ENCODE measurements at places on chromosomes 11 and 22.

DNA sequence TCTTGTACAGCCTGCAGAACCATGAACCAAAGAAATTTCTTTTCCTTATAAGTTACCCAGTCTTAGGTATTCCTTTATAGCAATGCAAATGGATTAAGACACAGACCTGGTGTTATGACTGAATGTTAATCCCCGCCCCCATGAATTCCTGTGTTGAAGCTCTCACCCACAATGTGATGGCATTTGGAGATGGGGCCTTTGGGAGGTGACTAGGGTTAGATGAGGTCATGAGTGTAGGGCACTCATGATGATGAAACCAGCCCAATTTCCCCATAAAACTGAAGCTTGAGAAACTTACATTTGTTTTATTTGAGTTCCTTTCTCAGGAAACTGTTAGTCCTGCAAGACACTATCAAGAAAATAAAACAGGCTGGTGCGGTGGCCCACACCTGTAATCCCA is 115.8 kb upstream of the THY1 start:
- DNase-seq: no peak

DNA sequence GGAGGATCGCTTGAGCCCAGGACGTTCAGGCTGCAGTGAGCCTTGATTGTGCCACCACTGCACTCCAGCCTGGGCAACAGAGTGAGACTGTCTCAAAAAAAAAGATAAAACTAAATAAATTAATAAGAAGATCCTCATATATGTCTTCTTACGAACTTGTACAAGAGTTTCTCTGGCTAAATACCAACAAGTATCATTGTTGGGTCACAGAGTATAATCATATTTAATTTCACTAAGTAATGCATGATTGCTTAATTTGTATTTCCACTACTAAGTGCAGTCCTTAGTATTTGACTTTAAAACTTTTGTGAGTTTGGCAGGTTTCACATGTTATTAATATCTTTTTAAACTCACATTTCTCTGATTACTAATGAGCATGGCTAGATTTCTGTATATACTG is 60.9 kb downstream of the PACS1 start:
- DNase-seq: no peak

DNA sequence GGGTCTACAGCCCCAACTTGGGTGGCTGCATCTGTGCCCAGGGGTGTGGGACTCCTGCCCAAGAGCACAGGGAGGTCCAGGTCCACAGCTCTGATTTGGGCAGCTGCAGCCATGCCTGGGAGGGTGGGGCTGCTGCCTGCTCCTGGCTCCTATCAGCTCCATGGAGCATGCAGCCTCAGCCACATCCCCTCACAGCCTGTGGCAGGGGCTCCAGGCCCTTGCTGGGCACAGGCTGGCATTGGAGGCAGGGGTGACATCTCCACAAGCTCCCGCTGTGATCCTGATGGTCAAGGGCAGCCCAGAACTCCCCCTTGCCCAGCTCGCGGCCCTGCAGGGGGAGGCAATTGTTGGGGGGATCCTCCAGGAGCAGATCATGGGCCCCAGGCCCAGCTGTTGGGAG is 6.3 kb upstream of the OR56A4 start:
- no peak for DNase-seq

GRCh38 chr11:92362989-92363388 is 138.4 kb downstream of the FAT3 start:
- DNase-seq: no peak

GRCh38 chr22:19577422-19577966 is 53.3 kb upstream of the CLDN5 start:
- DNase-seq: no peak

DNA sequence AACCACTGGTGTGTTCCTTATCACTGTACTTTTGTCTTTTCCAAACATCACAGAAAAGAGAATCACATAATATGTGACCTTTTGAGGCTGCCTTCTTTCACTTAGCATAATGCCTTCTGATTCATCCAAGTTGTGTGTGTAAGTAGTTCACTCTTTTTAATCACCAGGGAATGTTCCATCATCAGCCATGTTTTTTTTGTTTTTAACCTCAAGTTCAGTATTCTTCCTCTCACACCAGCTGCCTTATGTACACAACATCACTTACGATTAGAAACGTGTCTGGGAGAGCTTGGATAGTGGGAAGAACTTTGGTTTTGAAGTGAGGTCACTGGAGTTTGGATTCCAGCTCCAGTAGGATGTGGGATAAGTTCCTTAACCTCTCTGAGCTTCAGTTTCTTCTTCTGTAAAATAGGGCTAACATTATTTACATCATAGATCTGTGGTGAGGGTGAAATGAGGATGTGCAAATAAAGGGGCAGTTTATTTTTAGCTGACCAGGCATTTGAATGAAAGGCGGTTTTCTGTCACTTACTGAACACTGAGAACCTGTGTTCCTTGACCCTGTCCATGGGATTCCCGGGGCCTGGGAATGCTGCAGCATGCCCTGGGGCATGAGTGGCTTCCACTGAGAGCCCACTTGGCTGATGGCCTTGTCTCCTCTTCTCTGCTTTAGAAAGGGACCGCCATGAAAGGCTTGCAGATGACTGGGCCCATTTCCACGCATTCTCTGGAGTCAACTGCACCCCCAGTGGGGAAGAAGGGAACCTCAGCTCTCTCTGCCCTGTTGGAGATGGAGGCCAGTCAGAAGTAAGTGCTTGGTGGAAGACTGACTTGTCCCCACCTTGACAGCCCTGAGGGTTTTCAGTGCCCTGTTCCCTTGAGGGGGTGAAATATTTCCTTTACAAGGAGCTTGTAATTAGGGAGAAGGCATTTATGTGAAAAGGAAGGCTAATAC is 92.6 kb downstream of the DEPDC5 start:
- no peak for DNase-seq

- DNase-seq: no peak
Observed at GRCh38 chr11:85961930-85962363, 106.8 kb downstream of the CCDC83 start.

GRCh38 chr11:2386591-2386990 is 9.5 kb downstream of the CD81 start:
- DNase-seq: no peak

DNA sequence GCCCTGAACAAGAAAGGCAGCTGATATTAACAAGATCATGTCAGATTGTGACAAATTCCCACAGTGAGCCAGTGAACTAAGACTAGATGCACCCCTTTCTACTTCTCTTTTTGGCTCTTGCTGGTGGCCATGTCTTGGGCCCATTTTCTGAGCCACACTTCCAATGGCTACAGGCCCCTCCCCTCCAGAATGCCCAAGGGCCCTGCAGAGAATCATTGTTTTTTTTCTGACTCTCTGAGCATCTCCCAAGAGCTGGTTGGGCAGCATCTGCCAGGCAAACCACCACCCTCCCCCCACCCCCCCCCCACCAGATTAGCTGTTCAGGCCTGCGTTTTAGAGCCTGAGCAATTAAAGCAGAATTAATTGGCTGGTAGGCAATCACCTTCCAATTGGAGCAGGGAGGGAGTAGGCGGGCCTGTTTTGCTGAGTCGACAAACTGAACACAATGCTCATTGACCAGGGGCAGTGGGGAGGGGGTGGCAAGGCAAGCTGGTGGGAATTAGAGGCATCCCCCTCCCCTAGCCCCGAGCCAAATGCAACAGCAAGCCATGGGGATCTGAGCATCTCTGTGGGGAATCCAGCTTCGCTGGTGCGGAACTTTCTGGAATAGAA is 541.4 kb downstream of the MN1 start:
- no peak for DNase-seq

GRCh38 chr22:36790648-36791047 is 14.7 kb upstream of the IFT27 start:
- DNase-seq: peak; percentile 0

DNA sequence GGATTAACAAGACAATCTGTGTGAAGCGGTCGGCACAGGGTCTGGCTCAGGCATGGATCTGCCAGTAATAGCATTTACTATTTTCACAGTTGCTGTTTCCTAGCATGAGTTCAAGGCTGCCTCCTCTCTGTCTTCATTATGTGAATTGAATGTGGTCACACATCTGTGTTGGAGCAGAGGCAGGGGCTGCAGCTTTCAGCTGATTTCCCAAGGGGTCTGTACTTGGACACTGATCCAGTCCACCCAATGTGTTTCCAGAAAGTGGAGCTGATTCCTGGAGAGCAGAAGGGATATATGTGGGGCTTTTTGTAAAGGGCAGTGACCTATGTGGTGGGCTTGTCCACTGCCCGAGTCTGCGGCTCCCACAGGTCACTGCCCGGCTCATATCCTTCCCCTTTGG is 3.5 kb upstream of the CELSR1 start:
- DNase-seq: no peak

GRCh38 chr11:1224491-1225385 is 1.9 kb downstream of the MUC5B start:
- no peak for DNase-seq

- DNase-seq: no peak
Observed at GRCh38 chr22:42608823-42609361, 5.8 kb downstream of the POLDIP3 start.

All from stimulated activated naive CD4-positive, alpha-beta T cell treated with Interleukin-2 at 50 U/mL for 16 hours (primary cell).